CD4-positive, CD25-positive, alpha-beta regulatory T cell (primary cell): ENCODE measurements at places on chromosomes 4 and X. TPM values are rescaled to one million over a fixed set of nuclear protein-coding genes. Genes with fewer than 3 reads are reported as not detected.

Gene UGT8
- not detected for polyA plus RNA-seq

DNA sequence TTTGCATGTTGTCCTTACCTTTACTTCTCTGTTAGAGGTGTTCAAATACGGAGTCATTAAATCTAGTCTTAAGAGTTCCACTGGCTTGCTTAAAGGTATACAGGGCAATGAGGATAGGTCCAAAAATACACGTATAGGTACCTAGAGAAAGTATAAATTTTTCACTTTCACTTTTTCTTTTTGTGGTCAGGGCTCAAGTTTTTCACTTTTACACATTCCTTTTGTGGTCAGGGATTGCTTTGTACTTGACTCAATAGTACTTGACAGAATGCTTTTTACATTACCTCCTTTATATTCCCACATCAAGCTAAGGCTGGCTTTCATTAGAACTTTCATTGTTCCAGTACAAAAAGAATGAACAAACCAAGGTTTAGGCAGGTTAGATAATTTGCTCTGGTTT lies 21.7 kb downstream of the TMEM184C start:
- DNase-seq: no peak

DNA sequence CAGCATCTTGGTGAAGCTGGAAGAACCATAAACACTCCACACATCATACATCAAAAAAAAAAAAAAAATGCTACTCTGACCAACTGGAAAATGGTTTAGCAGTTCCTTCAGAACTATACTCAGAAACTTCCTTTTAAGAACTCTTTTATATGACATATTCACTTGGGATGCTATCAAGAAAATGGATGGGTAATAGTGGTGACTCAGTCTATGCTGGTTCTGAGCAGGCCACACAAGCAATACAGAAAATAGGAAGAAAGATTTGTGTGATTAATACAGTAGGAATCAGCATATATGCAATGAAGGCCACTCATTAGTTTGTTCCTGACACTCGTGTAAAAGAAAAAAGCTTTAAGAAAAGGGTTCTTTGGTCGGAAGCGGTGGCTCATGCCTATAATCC lies 123.5 kb upstream of the FAT4 start:
- no peak for DNase-seq

GRCh38 chr4:164731827-164732474 lies 22.0 kb upstream of the SMIM31 start:
- peak; percentile 41 for DNase-seq

DNA sequence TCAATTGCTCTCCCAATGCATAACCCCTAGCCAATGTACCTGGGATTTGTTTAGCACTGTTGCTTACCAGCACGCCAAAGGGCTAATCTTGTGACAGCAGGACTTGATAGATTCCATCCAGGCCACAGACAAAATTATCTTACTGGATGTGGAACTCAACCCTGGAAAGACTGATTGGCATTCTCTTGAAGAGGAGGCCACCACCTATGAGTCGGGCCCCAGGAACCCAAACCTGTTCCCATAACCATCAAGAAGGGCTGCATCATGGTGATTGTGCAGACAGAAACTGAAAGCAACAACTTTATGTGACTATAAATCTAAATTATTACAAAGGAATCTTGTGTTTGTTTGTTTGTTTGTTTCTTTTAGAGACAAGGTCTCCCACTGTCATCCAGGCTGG lies 19.9 kb upstream of the TMEM255A start:
- no peak for DNase-seq

- no peak for DNase-seq
These were observed 315.6 kb downstream of the GPAT3 start for GRCh38 chr4:83851261-83852084.

GRCh38 chr4:20890761-20891160 lies 190.5 kb downstream of the PACRGL start:
- DNase-seq: no peak

Gene TEX11
- not detected for polyA plus RNA-seq

- peak; percentile 61 for DNase-seq
These were observed 7.1 kb downstream of the TASL start for GRCh38 chrX:30570505-30570904.

GRCh38 chrX:151359931-151360871 lies 36.8 kb upstream of the VMA21 start:
- DNase-seq: peak; percentile 12

Gene GPRIN3
- polyA plus RNA-seq: 12.9 TPM

Gene HS3ST1
- 0.08 TPM for polyA plus RNA-seq

DNA sequence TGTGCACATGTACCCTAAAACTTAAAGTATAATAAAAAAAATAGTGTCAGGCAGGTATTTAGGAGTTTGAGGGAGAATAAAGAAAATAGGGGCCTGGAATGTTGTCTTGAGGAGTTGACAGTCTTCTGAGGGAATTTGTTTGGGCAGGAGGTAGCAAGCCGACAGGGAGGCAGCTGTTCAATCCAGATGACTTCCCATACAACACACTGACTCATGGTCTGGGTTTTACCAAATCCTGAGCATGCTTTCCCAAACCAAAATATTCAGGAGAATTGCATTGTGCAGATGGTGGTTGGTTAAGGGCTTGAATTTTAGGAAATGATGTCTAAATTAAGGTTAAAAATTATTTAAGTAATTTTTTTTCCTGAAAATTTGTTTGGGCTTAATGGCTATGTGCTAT lies 430.0 kb downstream of the INPP4B start:
- DNase-seq: no peak

DNA sequence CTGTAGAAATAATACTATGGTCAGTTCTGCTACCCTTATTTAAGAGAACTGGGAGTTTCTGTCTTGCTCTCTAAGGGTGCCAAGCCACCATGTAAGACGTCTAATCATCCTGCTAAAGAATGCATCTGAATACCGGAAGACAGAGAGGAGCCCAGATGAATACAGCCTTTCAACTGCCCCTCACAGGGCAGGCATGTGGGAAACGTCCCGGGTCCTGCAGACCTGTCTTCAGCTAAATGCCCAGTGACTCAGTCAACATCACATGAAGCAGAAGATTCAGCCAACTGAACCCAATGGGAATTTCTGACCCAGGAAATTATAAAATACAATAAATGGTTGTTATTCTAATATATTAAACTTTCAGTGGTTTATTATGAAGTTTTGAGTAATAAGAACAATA lies 2141.0 kb upstream of the AGA start:
- no peak for DNase-seq

- no peak for DNase-seq
These were observed 1222.2 kb downstream of the STIM2 start for GRCh38 chr4:28082686-28083390.

GRCh38 chr4:55154290-55154880 lies 29.0 kb upstream of the KDR start:
- DNase-seq: no peak

Gene MAGEB10
- polyA plus RNA-seq: not detected

GRCh38 chr4:119139822-119140252 lies 4.2 kb downstream of the MYOZ2 start:
- peak; percentile 3 for DNase-seq

GRCh38 chr4:147059064-147059731 lies 113.5 kb upstream of the TTC29 start:
- DNase-seq: no peak

Gene NDST4
- not detected for polyA plus RNA-seq

GRCh38 chrX:121641560-121641959 lies 594.1 kb downstream of the GLUD2 start:
- no peak for DNase-seq

- peak; percentile 58 for DNase-seq
These were observed 84.8 kb downstream of the AFAP1 start for GRCh38 chr4:7854697-7855370.

DNA sequence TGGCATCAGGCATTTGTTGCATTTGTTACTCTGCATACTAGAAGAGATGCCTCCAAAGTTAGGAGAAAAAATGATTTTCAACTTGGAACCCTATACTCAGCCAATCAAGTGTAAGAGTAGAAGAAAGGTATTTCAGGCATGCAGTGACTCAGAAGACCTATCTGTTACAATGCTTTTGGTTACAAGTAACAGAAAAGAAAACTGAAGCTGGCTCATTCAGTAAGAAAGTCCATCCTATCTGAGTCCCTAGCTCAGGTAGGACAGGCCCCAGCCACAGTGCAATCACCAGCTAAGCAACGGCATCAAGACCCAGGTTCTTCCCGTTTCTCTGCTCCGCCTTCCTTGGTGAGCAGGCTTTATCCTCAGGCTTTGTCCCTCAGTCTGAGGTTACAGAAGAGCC lies 23.3 kb downstream of the MECP2 start:
- no peak for DNase-seq

Gene CDKL5
- 1.3 TPM for polyA plus RNA-seq

Gene LDB2
- polyA plus RNA-seq: not detected

DNA sequence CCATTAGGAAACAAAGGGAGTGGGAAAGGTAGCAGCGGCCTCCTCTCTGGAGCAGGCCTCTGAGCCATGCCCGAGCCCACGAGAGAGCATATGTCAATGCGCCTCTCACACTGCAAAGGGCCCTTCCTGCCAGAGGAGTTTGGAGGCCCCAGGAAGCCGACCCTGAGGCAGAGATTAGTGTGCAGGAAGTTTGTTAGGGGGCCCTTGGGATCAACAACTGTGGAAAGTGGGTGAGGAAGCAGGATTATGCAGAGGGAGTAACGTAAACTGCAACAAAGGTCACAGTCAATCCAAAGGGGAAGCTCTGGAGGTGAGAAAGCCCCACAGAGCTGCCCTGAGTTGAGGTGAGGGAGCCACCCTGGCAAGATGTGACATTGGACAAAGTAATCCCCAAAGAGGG lies 17.4 kb downstream of the RTL5 start:
- no peak for DNase-seq

Gene ADH1A
- not detected for polyA plus RNA-seq

DNA sequence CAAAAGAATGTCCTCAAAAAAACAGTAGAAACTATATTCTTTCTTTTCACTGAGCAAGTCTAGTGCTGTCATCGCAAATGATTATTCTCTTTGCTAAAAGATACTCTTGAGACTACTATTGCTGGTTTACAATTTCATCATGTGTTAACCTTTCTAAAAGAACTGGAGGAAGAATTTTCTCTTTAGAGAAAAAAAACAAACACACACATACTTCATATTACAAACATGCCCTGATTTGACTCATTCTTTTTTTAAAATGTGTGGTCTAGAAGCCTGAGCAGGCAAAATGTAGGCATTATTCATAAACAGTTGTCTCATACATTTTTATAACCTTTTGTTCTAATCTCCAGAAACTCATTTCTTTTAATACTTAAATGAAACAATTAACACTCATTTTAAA lies 60.6 kb upstream of the FAT4 start:
- DNase-seq: no peak
